Aorta (tissue), 5 donors: ENCODE measurements at places on chromosomes 5 and 9. TPM values are rescaled to one million over a fixed set of nuclear protein-coding genes. Genes with fewer than 3 reads are reported as not detected.

DNA sequence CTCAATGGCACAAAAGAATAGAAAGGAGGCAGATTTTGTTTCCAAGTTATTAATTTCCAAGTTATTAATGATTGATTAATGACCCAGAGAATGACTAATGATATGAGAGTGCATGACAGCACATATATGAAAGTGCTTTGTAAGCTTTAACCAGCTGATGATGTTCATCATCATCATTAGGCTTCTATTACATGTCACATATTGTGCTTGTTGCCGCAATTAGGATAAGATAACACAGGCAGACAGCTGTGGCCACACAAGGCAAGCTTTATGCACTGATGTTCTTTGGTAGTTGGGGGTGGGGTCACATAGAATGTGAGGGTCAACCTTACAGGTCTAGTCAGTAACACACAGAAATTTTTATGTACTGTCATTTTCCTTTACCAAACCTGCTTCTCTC, 219.7 kb downstream of the TRPM3 start:
- no peak for DNase-seq

GRCh38 chr9:16985559-16986348, 115.3 kb upstream of the BNC2 start:
- peak; percentile 89 for DNase-seq

- no peak for DNase-seq
Measured at GRCh38 chr5:149654231-149654630, 72.9 kb downstream of the ARHGEF37 start.

DNA sequence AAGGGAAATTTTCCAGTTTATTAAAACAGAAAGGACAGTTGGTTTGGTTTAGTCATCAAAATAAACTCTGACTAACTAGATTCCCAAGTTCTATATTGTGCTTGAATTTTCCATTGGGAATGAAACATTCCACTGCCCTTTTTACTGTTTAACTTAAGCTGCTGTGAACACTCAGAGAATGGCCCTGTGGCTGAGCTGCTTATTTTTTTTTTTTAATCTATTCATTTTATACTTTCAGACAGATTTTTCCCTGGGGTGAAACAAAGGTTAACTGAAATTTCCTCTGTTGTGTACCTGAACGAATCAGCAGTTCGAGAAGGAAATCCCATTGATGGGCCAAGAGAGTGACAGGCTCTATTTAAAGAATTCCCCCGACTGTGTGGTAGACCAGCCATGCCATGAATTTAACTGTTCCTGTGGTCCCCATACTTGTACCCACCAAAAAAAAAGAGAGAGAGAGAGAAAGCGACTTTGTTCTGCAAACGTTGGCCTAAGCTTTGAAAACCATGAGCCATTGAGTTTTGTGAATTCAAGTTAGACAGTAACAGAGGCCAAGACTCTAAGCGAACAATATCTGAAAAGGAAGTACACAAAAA, 138.7 kb upstream of the GRHPR start:
- no peak for DNase-seq

- DNase-seq: no peak
Measured at GRCh38 chr5:73298251-73298771, 125.3 kb downstream of the TMEM174 start.

- no peak for DNase-seq
Measured at GRCh38 chr9:33225319-33226147, 14.4 kb upstream of the SPINK4 start.

DNA sequence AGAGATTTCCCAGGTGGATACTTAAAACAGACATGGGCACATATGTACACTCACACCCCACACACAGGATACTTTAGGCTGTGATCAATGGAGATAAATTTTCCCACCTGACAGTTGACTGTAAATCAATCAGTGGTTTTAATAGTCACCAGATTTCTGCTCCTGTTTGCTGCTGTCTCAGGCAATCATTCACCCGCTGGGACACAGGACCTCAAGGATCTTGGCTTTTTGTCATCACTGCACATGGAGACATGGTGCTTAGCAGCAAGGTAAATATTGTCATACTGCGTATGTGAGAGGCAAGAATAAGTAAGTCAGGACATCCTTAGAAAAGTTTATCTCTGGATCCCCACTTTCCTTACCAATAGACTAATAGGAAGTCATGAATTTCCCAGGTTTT, 60.8 kb upstream of the KLF9 start:
- DNase-seq: no peak

GRCh38 chr5:129905473-129906176, 1.4 kb downstream of the CHSY3 start:
- peak; percentile 51 for DNase-seq

DNA sequence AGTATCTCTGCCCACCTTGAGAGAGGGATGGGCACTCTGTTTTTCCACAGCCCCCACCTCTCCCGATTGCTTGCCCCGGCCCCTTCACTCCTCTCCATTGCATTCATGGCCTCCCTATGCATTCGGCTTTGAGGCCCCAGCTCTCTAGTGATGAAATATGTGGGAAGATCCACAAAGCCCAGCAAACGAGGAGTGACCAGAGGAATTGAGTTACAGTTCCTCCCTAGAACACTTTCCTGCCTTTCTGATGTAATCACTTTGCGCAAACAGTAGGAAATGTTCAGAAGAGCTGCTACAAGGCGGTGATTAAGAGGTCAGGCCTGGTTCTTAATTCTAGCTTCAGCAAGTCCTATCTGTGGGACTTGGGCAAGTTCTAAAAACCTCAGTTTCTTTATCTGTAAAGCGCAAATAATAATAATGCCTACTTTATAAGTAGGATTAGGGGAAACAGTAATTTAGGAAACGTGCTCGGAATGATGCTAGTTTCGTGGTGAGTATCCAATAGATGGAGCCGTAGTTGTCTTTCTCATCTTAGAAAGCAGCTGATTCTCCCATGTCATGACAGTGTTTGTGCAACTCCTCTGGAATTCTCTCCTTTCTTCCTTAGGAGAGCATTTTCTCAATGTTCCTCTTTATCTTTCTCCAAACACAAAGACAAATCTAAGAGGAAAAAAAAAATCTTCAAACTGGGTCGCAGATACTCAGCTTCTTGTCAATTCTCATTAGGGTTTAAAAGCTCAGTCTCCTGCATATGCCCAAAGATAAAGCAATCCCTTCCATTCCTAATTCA, 99.5 kb upstream of the MSX2 start:
- DNase-seq: no peak

DNA sequence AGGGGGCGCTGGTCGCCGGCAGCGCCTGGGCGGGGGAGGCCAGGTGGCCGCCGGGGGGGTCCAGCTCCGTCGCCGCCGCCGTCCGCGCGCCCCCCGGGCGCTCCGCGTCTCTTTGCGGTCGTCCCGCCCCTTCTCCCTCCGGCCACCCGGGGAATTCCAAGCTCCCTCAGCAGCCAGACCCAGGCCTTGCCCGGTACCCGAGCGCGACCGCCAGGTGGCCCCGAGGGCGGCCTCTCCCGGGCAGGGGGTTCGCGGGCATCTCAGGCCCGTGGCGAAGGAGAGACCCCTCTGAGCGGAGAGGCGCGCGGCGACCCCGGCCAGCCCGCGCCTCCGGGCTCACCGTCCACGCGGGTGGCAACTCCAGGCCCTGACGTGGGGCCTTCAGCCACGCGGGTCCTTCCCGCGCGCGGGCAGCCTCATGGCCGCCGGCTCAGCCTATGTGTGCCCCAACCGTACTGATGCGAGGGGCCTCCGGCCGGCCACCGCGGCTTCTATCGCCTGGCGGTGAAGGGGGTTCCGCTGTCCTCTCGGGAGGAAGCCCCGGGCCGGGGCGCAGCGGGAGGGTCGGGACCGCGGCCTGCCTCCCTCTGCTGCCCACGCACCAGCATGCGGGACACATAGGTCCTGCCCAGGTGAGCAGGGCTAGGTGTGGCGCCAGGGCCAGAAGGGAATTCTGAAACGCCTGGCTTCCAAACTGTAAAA, 529 bp upstream of the NRARP start:
- peak; percentile 76 for DNase-seq

Gene ANP32B
- polyA plus RNA-seq: 132 TPM

Gene CEP72
- not detected for polyA plus RNA-seq

Gene PROB1
- polyA plus RNA-seq: 0.31 TPM
